ENCODE measurements at places on chromosomes 11 and 22.

DNA sequence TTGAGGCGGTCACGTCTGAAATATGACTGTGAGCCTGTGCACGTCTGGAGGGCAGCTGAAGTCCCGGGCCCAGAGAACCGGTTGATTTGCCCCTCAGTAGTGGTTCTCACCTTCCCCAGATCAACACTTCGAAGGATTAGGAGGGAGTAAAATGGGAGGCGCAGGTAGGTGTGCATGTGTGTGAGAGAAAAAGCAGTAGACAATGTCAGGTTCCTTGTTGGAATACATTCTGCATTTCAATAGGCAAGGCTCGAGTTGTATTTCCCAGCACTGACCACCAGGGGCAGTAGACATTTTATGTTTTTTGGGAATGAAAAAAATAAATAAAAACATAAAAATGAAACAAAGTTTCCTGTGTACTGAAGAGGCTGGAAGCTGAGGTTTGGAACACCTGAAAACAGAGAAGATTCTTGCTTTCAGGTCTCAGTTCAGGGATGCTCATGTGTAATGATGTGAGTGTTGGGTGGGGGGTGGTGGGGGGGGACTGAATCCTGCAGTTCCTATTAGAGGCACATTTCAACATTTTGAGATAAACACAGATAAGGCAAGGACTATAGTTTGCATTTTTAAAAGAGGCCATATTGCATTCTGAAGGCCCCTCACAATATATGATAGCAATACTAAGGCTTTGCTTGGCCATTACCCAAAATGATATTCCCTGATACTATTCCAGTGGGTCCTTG is 333.9 kb downstream of the CADM1 start:
- DNase-seq = peak; percentile 56

GRCh38 chr11:28026634-28027290 is 81.2 kb downstream of the KIF18A start:
- no peak for DNase-seq

DNA sequence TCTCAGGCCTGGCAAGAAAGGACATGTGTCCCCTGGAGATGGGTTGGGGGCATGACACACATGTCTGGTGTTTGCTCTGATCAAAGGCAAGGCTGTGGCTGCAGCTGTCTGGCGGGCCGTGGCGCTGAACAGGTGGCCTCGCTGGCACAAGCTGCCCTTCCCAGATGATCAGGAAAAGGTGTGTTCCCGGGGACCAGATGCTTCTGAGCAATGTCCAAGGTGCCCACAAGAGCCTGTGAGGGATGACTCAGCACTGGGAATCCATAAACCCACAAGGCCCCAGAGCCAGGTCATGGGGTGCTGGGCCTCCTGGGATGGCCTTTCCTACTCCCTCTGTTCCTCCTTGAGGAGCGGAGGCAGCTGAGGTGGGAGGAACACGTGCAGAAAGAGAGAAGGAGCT is 9.7 kb upstream of the LRP5 start:
- DNase-seq = peak; percentile 45

DNA sequence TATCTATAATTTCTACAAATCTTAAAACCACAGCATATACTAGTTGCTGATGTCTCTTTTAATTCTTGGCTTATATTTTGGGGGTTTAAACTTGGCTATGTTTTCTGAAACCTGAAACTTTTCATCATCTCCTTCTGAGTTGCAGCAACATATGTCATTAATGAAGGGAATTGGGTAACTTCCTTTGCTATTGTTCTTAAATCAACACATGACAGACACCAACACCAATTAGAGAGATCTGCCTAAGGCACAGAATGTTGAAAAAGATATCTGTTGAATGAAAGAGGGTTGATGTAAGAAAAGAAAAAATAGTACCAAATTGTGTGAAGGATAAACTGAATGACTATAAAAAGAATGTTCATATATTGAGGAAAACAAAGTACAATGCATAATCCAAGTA is 10.3 kb upstream of the GAS2 start:
- DNase-seq = no peak

GRCh38 chr22:23495614-23496444 is 84.3 kb downstream of the IGLL1 start:
- DNase-seq = no peak

DNA sequence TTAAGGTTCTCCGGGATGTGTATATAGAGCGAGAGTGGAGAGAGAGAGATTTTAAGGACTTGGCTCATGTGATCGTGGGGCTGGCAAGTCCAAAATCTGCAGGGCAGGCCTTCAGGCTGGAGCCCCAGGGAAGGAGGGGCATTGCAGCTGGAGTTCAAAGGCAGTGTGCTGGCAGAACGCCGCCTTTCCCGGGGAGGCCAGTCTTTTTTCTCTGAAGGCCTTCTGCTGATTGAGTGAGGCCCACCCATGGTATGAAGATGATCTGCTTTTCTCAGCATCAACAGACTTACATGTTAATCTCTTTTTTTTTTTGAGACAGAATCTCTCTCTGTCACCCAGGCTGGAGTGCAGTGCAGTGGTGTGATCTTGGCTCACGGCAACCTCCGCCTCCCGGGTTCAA is 25.4 kb downstream of the FBLN1 start:
- DNase-seq = no peak

GRCh38 chr11:65776710-65777141 is 4.0 kb downstream of the AP5B1 start:
- DNase-seq = no peak

- peak; percentile 30 for DNase-seq
Measured at GRCh38 chr11:31246451-31247165, 122.9 kb downstream of the DCDC1 start.

GRCh38 chr11:8803973-8804372 is 107.0 kb upstream of the AKIP1 start:
- no peak for DNase-seq

- no peak for DNase-seq
Measured at GRCh38 chr11:119905162-119905561, 176.2 kb upstream of the NECTIN1 start.

GRCh38 chr22:38788021-38788816 is 5.7 kb downstream of the DNAL4 start:
- DNase-seq = peak; percentile 92

GRCh38 chr11:33461369-33462125 is 204.4 kb downstream of the HIPK3 start:
- DNase-seq = no peak

GRCh38 chr11:19646308-19646707 is 66.3 kb upstream of the NAV2 start:
- peak; percentile 34 for DNase-seq

DNA sequence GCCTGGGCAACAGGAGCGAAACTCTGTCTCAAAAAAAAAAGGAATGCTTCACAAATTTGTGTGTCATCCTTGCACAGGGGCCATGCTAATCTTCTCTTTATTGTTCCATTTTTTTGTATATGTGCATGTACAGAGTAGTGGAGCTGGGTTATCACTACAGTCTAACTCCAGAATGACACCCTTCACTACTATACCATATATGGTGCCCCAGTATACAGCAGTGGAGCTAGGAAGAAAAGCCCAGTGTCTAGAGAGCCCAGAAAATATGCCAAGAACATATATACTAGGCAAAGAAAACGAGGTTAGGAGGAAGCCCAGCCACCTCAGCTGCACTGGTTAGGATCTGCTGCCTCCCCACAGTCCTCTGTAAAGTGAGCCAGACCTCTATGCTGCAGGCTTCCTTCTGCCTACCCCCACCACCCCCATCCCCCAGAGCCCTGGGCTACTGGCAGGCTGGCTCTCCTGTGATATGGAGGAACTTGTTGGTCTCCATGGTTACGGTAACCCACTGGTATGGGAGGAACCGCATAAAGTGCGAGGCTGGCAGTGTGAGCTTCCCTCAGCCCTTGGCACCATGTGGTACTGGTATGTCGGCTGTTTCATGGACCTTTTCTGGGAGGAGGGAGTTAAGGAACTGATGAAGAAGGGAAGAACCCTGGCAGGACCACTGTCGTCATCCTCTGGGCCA is 34.3 kb downstream of the RCOR2 start:
- DNase-seq = peak; percentile 80

Data from astrocyte of the hippocampus (primary cell).